ENCODE measurements at places on chromosomes 3 and 15.
A peak's percentile ranks its signal among the peaks of the same experiment; 100 is the strongest.

- DNase-seq, result no peak
These were observed 240.0 kb downstream of the ZNF621 start for GRCh38 chr3:40764747-40765146.

DNA sequence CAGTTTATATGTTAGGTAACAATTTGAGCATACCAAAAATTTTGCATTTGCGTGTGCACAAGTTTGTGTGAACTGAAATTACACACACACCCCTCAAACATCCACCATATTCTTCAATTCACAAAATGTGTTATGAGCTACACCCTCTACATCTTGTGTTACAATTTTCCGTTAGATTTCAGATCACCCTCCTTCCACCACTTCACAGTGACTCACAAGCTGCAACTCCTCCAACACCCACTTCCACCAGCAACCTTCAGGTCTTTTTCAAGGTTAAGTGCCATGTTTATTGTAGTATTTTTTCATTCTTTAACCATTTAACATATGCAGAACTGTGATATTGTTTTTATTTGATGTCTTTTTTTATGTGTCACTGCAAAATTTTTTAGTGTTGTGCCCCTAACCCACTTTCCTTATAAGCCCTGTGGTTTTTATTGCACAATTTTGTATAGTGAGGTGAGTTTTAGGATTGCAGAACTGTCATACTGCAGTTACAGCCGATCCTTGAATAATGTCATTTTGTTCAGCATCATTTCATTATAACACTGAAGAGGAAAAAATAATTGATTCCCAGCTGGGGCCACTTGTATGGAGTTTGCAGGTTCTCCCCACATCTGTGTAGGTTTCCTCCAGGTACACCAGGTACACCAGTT, 148.9 kb downstream of the PLCL2 start:
- no peak for DNase-seq

GRCh38 chr15:56806148-56806536, 72.8 kb upstream of the ZNF280D start:
- DNase-seq, result no peak

DNA sequence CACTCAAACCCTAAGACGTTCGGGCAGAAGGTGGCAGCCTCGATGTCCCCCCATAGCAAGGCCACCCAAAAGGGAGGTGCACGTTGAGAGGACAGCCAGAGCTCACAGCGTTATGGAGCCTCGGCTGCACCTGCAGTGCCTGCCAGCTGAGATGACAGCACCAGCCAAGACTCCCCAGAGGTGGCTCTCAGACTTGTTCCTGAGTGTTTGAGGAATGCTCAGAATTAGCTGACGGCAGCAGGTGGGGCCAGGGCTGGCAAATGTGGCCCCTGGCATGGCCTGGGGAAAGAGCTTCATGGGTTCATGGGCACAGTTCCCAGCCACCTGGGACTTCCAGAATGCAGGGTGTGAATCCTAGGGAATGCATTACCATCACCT, 177.8 kb downstream of the KLF13 start:
- DNase-seq, result no peak

GRCh38 chr15:82843566-82843965, 34.1 kb downstream of the WHAMM start:
- DNase-seq, result no peak

GRCh38 chr15:73718694-73719093, 34.5 kb downstream of the INSYN1 start:
- DNase-seq, result no peak

DNA sequence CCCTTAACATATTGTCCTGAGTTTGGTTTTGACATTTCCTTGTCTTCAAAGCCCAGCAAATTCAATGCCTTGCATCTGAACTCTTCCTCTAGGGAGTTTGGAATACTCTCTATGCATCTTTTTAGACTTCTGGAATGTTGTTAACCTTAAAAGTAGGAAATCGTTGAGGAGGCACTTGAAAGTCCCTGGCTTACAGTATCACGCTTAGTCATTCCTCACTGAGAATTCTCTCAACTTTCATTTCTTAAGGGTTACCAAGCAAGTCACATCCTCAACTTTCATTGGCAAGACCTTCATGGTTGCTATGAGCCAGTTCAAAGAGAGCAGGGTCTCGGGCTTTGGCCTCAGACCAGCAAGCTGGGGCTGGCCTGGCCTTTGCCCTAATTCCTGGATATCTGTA, 89.9 kb downstream of the ASB7 start:
- peak; percentile 14 for DNase-seq
